Glutamatergic neuron (in vitro differentiated cells): ENCODE measurements at places on chromosomes 1 and 21. TPM values are rescaled to one million over a fixed set of nuclear protein-coding genes. Genes with fewer than 3 reads are reported as not detected.

DNA sequence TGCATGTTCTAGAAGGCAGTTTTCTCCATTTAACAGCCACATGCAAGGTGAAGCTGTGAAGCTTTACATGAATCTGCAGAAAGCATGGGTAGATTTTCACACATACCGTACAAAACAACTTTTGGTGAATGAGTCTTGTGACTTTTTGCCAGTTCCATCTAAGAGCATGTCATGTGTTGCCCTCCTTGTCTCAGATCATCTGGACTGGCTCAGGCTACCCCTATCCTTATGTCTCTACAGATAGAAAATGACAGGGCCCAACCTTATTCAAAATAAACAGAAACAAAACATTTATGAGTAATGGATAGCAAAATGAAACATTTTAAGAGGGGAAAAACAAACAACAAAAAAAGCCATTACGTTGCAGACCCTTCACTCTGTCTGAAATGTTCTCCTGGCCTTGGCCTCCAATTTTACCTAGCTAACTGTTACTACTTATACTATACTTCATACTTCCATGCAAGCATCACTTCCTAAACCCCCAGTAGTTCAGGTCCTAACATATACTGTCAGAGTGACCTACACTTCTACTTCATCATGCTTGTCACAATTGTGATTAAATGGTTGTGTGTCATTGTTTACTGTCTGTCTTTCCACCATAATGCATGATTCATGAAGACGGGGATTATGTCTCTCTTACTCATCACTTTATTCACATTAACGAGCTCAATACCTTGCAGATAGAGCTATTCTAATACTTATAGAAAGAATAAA, 39.0 kb downstream of the LRRC8C start:
- DNase-seq, result no peak

The DENND2C gene
- 0.54 TPM for total RNA-seq

DNA sequence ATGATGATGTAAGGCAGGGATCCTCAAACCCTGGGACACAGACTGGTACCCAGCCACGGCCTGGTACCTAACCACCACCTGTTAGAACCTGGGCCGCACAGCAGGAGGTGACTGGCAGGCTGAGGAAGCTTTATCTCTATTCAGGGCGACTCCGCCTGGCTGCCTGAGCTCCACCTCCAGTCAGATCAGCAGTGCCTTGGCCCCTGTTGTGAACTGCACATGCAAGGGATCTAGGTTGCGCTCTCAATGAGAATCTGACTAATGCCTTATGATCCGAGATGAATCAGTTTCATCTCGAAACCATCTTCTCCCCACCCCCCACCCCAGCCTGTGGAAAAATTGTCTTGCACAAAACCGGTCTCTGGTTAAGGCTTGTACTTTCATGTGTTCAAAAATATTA, 4.2 kb downstream of the RNPC3 start:
- no peak for DNase-seq

The NTRK1 gene
- total RNA-seq, result 296 TPM

DNA sequence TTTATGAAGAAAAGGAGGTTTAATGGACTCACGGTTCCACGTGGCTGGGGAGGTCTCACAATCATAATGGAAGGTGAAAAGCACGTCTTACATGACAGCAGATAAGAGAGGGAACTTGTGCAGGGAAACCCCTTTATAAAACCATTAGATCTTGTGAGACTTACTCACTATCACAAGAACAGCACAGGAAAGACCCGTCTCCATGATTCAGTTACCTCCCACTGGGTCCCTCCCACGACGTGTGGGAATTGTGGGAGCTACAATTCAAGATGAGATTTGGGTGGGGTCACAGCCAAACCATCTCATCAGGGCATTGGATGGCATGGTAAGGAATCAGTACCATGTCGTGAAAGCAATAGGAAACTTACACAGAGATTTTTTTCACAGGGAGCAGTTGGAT, 63.1 kb downstream of the MTR start:
- DNase-seq, result no peak

GRCh38 chr1:165884690-165885304, 57.4 kb downstream of the UCK2 start:
- no peak for DNase-seq

DNA sequence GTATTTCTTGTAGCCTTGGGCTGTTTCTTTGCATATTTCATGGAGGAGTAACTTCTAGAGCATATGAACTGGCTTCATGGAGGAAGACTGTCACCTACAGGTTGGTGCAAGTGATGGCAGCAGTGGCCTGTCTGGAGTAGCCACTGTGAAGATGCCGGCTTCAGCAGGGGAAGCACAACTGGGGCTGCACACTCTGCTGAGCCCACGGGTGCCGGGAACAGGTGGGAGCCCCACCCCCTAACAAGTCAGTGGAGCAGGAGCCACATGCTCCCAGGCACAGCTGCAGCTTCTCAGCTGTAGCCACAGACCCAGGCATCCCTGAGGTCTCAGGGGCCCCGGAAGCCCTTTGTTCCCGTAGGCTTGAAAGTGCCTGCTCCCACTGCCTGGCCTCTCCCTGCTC, 43.2 kb upstream of the C1orf185 start:
- no peak for DNase-seq

The TMEM61 gene
- total RNA-seq, result not detected

- DNase-seq, result no peak
These were observed 13.8 kb downstream of the GALNT2 start for GRCh38 chr1:230080822-230081221.

GRCh38 chr1:8018492-8019228, 7.4 kb downstream of the ERRFI1 start:
- DNase-seq, result no peak

The CD160 gene
- total RNA-seq, result not detected

DNA sequence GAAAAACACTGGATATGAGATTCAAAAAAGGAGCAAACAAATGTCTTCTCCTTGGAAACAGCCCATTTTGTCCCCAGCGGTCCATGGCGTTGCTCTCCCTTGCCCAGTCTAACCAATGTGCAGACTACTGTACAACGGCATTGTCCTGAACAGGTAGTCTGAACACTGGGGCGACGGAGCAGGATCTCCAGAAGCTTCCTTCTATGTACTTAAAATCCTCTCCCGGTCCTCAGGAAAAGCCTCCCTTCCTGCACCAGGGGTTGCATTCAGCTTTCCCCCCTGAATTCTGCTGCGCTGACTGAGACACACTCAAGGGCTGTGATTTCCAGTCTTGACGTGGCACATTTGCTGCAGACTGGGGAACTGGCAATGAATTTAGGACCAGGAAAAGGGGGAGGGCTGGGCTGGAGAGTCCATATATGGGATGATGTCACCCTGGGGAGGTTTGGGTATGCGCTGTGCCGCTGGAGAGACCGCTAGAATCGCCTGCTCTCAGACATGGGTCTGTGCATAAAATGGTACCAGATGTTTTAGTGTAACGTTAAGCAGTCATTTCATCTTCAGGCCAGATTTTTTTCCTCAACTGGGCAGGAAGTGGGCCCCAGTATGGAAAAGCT, 275.9 kb upstream of the C1orf105 start:
- peak; percentile 46 for DNase-seq

DNA sequence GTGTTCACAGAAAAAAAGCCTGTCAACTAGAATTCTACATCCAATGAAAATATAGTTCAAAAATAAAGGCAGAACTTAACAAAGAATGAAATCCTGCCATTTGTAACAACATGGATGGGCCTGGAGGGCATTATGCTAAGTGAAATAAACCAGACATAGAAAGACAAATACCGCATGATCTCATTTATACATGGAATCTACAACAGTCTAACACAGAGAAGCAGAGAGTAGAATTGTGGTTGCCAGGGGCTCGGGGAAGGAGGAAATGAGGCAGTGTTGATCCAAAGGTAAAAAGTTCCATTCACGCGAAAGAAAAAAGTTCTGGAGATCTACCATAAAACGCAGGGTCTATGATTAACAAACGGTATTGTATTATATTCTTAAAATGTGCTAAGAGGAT, 282.6 kb downstream of the MRPL39 start:
- no peak for DNase-seq

The CCDC27 gene
- total RNA-seq, result not detected

The FBXO2 gene
- 22.2 TPM for total RNA-seq

GRCh38 chr1:204151552-204152309, at the start of gene ETNK2:
TSS of gene ETNK2 (minus strand) at chr1:204152044. CDS start at chr1:204151852, 192 bp downstream.
- peak; percentile 73 for DNase-seq

- DNase-seq, result no peak
These were observed 272.3 kb downstream of the NEGR1 start for GRCh38 chr1:72010094-72010431.

GRCh38 chr1:10941891-10942541, 70.4 kb upstream of the TARDBP start:
- peak; percentile 86 for DNase-seq

DNA sequence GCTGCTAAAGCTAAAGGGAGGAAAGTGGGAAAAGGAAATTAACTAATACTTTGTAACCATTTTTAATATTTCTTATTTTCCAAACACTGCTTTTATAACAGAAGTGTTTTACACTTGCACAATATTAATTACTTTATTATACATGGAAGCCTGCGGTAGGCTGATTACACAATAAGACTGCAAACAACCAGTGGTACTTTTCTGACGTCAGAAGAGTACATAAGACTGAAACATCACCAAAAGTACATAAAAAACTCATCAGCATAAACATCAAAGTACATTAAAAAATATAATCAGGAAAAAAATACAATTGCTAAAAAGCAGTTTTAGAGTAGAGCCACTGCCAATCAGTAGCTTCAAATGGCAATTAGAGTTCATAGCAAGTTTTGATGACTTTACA, 4.6 kb downstream of the ZNF281 start:
- DNase-seq, result no peak

The PCP4L1 gene
- 1.1 TPM for total RNA-seq

DNA sequence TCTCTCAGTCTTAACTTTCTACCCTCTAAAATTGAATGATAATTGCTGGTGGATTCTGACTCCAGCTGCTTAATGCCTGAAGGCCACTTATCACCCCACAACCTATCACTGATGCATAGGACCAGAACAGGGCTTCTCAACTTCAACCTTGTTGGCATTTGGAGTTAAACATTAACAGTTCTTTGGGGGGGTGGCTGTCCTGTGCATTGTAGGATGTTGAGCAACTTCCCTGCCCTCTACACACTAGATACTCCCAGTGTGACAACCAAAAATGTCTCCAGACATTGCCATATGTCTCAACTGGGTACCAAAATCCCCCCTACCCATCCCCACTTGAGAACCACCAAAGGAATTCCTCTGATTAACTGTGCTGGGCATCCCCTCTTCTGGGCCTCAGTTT, 275.4 kb upstream of the TMEM51 start:
- no peak for DNase-seq

DNA sequence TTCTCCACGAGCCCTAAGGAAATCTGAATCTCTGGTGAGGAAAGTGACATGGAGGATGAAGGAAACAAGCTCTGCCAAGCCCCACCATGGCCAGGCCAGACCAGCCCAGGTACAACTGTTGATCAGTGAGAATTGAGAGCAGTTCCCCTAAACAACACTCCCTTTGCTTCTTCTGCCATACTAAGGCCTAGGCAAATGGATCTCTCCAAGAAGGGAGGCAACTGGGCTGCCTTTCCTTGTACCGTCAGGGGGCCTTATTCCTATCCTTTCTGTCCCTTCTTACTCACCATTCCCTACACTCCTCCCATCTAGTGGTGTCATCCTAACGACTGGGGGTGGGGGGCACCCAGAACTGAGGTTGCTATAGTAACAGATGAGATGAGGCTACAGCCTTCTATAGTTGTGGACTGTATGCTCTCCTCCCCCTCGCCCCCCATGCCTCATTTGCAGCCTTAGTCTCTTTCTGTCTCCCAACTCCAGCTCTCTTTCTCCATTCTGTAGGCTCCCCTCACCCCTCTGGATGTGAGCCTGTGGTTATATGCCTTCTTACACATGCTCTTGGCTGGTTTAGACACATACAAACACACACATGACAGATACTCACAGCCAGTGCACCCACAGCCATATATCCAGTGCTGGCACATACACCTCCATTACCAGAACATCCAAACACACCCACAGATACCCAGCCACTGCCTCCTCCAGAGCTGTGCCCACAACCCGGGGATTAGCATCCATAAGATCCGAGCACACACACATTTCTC, 3.6 kb downstream of the PEA15 start:
- no peak for DNase-seq

GRCh38 chr1:199550199-199551065, 477.1 kb upstream of the NR5A2 start:
- DNase-seq, result no peak

The MPL gene
- not detected for total RNA-seq

The NCAM2 gene
- 4.3 TPM for total RNA-seq

The CHODL gene
- 5.5 TPM for total RNA-seq

- DNase-seq, result no peak
These were observed 49.4 kb upstream of the DESI2 start for GRCh38 chr1:244603498-244603897.

GRCh38 chr1:111990026-111990877, 784 bp upstream of the KCND3 start:
- DNase-seq, result peak; percentile 47

The SMIM12 gene
- total RNA-seq, result 59.9 TPM

The ATF3 gene
- 35.3 TPM for total RNA-seq
